ENCODE measurements at places on chromosomes 12 and 14.

DNA sequence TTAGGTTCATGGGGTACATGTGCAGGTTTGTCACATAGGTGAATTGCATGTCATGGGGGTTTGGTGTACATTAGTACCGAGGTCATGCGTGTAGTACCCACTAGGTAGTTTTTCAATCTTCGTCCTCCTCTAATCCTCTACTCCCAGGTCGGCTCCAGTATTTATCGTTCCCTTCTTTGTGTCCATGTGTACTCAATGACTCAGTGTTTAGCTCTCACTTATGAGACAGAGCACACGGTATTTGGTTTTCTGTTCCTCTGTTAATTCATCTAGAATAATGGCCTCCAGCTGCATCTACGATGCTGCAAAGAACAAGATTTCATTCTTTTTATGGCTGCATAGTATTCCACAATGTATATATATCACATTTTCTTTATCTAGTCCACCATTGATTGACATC lies 850.9 kb upstream of the MDGA2 start:
- no peak for DNase-seq

DNA sequence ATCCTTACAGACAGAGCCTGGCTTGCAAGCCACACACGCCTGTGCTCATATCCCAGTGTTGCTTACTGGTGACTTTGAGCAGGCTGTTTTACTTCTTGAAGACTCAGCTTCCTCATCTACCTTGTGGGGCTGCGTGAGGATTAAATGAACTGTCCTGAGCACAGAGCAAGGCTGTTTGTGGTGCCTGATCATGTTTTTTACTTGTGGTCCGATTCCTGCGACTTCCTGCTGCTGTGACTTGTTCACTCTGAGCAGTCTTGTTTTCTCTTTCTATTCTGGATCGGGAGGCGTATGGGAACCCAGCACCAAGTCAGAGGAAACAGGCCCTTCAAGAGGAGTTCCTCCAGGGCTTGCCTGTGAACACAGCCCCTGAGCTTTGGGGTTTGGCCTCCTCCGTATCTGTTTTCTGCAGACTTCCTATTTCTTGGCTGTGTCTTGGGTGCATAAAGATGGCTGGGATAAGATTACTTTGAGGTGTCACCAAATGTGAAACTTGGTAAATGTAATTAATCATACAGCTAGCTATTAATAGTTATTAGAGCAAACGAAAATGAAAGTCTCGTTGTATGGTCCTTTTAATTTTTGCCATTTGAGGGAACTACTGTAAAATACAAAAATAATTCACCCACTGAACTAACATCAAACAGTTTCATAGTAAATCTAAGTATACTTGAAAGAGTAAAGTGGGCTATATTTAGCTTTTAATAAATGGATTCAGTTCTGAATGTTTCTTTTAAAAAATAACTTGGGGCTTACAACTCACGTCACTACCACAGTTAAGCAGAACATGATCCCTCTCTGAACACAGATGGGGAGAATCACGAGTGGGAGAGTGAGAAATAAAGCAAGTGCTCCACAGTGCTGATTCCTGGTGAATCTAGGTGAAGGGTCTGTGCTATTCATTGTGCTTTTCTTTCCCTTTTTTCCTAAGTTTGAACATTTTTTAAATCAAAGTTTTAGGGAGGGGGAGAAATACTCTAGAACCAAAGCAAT lies 251.5 kb downstream of the FOXN3 start:
- DNase-seq = no peak

DNA sequence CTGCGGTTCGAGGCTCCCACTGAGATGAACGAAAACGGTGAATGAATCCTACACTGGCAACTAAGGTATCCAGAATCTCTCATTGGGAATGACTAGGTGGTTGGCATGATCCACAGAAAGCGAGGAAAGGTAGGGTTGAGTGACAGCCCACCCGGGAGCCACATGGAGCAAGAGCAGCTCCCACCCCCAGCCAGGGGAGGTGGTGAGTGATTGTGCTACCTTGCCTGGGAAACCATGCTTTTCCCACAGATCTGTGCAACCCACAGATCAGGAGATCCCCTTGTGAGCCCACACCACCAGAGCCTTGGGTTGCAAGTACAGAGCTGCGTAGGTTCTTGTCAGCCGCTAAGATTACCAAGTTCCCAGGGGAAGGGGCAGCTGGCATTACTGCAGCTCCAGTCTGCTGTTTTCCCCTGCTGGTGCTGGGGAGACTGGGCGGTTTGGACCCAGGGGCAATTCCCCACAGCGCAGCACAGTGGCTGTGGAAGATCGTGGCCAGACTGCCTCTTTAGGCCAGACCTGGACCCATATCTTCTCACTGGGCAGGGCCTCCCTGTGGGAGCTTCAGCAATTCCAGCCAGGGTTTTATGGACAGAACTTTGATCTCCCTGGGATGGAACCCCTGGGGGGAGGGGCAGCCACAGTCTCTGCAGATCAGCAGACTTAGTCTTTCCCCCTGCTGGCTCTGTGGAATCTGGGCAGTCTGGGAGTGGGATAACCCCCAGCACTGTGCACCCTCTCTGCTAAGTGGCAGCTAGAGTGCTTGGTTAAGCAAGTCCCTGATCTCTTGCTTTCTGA lies 44.6 kb upstream of the PPP4R3A start:
- no peak for DNase-seq

- DNase-seq = no peak
Observed at GRCh38 chr14:105305791-105306190, 5.0 kb upstream of the BRF1 start.

- no peak for DNase-seq
Observed at GRCh38 chr14:73935666-73936065, 14.2 kb downstream of the FAM161B start.

DNA sequence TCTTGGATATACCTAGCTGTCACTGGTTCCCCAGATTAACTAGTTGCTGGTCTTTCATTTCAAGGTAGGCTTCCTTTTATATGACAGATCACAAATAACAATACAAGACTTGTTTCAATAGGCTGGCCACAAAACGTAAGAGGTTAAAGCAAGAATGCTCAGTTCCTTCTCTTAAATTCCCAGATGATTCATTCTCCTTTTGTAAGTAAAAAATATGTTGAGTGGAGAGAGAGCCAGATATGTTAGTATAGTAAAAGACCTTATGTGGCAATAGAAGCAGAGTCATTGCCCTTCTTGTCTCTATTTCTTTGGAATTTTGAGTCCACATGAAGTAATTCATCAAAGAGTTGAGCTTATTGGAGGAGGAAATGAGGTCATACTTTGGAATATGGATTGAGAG lies 939.0 kb upstream of the ATXN7L3B start:
- no peak for DNase-seq

- peak; percentile 70 for DNase-seq
Observed at GRCh38 chr14:100645196-100645981, 58.2 kb upstream of the BEGAIN start.

DNA sequence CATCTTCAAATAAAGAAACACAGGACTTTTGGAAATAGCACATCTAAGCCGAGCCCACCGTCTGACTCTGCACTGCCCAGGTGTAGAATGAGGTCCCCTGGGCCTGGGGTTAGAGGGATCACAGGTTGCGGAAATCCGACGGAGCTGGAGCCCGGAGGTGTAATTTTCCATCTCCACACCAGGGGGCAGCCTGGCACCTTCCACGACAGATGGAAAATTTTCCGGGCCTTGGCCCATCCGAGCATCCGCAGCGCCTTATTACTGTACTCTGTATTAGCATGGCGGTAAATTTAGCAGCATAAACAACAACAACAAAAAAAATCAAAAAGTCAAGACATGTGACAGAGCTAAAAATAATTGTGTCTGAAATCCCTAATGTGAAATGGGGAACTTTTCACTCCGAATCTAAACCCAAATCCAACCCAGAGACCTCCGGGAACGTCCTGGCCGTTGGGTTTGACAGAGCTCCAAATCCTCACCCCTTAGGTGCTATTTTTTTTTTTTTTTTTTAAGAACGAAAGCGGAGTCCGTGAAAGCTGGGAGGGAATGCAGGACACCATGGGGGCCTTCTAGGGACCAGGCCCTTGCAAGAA lies 93.9 kb downstream of the KSR2 start:
- peak; percentile 48 for DNase-seq

DNA sequence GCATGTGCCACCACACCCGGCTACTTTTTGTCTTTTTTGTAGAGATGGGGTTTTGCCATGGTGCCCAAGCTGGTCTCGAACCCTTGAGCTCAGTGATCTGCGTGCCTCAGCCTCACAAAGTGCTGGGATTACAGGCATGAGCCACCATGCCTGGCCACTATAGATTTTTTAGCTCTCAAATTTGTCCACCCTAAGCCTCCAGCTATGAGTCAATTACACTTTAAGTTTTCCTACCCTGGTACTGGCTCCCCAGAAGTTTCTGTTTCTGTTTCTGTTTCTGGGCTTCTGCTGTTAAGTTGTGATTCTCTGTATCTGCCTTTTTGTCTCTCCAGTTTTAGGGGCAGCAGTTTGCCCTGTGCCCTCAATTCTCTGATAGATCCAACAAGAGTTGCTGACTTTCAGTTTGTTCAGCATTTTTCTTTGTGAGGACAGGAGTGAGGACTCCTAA lies 4.4 kb upstream of the TINF2 start:
- DNase-seq = no peak

DNA sequence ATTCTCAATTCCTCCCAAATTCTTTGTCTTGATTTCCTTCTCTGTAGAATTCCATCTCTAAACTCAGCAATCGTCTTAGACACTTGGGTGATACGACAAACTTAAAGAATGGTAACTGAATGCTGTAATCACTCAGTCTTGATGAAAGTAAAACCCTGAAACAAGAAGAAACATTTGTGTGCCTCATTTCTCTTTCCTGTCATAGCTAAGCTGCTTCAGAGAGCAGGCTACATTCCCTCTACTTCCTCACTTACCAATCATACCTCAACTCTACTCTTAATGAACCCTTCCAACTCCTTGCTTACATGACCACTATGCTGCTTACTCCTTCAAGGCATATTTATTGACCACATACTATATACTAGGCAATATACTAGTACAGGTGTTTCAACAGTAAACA lies 8.3 kb downstream of the MAP4K5 start:
- DNase-seq = no peak

DNA sequence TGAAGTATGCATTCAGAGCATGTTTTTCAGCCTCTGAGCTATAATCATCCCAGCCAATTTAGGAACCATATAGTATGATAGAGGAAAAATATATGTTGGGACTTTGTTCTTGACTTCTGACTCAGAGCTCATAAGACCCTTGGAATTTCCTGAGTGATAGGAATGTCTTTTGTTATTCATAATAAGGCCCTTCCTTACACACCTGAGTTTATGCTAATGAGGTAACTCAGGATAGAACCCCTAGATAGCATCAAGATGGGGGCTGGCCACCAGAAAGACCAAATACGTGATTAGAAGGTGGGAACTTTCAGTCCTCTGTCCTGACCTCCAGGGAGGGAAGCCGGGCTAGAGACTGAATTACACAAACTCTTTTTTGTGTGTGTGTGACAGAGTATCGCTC lies 32.4 kb upstream of the PLEK2 start:
- DNase-seq = no peak

- DNase-seq = no peak
Observed at GRCh38 chr12:75890141-75890540, 141.4 kb downstream of the PHLDA1 start.

DNA sequence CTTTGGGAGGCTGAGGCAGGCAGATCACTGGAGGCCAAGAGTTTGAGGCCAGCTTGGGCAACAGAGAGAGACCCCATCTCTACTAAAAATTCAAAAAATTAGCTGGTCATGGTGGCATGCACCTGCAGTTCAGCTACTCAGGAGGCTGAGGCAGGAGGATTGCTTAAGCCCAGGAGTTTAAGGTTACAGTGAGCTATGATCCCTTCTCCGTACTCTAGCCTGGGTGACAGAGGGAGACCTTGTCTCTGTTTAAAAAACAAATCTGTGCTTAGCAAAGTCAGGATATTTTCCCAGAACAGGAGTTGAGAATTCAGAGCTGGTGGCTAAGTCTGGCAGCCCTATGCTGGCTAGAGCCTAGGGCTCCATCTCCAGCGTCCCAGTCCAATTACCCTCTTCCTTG lies 142.9 kb upstream of the PZP start:
- no peak for DNase-seq

Data from stimulated activated CD4-positive, alpha-beta T cell treated with anti-CD3 and anti-CD28 coated beads, Interleukin-1b, Interleukin-23, amount 100 ng/mL, for 1 hour (primary cell).